Stimulated activated CD4-positive, alpha-beta T cell treated with anti-CD3 and anti-CD28 coated beads, Interleukin-12 subunit alpha, Interleukin-12 subunit beta, amount 100 ng/mL, for 24 hours (primary cell): ENCODE measurements at places on chromosomes 3 and 15.

GRCh38 chr15:49589030-49589429, 31.6 kb downstream of the FAM227B start:
- no peak for DNase-seq

GRCh38 chr15:95075792-95076677, 844.7 kb downstream of the MCTP2 start:
- DNase-seq = no peak

GRCh38 chr3:71721651-71722157, 3.5 kb downstream of the EIF4E3 start:
- no peak for DNase-seq

- no peak for DNase-seq
These were observed 43.0 kb downstream of the FBXL22 start for GRCh38 chr15:63640146-63640545.

DNA sequence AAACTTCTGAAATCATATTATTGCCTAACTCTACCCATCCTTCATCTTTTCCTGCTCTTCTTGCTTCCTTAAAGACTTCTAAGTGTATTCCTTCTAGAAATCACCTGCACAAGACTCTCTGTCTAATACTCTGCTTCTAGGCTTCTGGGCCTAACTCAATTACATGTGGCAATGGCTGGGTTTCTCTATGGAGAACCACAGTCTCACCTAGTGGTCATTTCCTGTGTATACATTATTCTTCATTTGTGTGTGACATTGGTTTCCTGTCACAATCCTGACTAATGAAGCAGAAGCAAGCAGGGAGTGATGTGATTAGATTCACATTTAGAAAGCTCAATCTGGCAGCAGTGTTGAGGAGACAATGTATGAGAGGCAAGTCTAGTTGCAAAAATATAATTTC, 16.9 kb upstream of the CLDN1 start:
- DNase-seq = no peak
